ENCODE measurements at places on chromosomes 2 and 18.

DNA sequence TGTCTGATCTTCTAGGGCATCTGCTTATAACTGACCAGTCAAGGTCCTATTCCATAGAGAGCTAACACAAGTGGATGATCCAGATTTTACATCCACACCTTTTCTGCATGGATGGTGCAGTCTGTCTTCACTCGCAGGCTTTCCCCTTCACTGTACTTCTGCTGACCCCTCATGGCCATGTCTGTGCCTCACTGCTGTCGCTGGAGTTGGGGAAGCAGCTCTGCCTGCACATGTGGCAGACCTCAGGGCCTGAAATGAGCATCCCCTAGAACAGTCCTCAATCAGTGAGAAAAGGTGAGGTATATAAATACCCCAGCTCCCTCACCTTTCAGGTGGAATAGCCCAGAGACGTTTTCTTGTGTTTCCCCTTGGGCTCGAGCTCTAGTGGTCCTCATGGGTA lies 233.8 kb downstream of the ANKRD36B start:
- DNase-seq, result no peak

- DNase-seq, result no peak
These were observed 2.9 kb downstream of the SPTBN1 start for GRCh38 chr2:54459037-54459441.

- no peak for DNase-seq
These were observed 153.4 kb downstream of the GPD2 start for GRCh38 chr2:156589381-156590079.

DNA sequence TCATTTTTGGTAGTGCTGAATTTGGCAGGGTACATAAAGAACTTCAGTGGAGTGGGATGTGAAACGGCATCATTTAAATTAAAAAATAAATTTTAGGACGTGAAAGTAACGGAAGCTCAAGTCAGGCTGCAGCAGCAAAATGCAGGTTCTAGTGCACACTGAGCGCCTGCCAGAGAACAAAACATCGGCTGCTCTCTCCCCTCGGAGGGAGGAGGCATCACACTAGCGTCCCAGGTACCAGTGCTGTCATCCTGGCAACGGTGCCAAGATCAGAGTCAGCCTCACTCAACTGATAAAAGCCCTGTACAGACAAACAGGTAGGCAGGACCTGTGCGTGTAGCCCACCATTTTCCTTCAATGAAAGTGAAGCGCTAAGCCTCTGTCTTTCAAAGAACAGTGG lies 261.5 kb downstream of the PTGR3 start:
- DNase-seq, result no peak

DNA sequence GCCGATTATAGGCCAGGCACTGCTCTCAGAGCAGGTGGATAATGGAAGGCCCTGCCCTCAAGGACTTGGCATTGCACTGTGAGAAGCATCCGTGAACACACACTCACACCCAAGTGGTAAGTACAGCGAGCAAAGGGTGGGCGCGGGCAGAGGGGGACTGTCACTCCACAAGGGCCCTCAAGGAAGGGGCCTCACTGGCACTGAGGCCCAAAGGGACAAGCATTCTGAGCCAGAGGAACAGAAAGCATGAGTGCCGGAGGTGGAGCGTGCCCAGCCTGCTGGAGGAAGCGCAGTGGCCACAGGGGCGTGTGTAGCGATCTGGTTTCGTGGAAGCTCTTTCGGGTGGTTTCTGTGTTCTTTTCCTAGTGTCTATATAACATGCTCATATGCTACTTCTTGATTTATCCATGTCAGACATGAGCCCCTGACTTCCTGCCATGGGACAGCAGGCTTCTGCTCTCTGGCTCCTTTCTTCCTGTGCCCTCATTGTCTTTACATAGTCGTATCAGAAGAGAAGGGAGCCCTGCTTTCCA lies 132.7 kb upstream of the ASB18 start:
- no peak for DNase-seq

GRCh38 chr18:54149078-54149697 lies 75.3 kb downstream of the MBD2 start:
- DNase-seq, result no peak

DNA sequence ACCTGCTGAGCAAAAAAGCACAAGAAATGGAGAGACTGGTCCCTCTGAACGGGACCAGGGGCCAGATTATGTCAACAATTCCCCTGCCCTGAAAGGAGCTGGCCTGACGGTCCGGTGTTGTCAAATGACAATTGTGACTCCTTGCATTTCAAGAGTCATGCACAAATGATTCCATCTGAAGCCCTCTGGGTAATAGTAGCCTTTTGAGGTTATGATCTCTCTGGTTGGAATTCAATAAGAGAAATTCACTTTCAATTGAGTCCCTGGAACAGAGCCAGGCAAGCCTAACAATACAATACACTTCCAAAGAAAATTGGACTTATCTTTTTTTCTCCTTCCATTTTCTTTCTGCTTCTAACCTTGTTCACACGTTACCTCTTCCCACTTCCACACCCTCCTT lies 116.9 kb downstream of the C1D start:
- DNase-seq, result no peak

DNA sequence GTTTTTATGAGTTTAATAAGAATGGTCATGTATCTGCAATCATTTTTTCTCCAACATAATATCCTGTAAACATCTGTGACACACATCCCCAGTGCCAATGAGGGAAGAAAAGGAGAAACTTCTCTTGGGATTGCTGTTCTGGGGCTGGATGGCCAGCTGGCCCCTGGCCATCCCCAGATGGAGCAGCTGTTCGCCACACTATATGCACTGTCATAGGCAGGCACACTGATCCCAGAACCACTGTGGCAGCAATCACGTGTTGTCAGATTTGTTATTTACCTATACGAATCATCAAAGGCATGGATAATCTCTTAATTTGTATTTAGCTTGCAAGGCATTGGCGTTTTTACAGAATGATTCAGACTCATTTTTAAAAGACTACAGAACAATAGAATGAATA lies 167.6 kb upstream of the ACAA2 start:
- DNase-seq, result no peak

GRCh38 chr2:195168369-195168768 lies 488.7 kb upstream of the SLC39A10 start:
- DNase-seq, result no peak

DNA sequence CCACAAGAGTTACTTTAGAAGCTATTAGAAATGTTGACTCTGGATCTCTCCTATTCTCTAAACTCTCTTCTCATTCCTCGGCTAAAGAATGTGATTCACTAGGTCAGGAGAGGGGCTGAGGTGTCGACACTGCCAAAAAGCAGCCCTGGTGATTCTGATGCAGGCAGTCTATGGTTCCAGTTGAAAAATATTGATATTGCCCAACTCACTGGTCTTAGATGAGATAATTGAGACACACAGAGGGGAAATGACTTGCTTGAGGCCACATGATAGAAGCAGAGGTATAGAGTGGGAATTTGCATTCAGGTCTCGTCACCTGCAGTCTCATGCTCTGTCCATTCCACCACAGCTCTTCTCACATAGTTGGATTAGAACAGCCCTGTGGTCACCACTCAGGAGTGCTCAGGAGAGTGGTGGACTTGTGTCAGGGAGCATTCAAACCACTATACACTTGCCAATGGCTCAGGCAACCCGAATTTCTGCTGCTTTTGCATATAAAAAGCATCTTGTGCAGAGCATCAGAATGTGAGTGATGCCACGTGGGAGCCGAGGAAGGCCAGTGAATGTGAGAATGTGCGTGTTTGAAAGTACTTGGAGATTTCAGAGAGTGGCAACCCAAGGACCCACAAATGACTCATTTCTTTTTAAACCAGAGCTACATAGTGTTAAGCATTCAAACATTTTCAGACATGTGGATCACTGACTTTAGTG lies 65.1 kb upstream of the CTLA4 start:
- no peak for DNase-seq

GRCh38 chr2:120761164-120761861 lies 25.6 kb downstream of the GLI2 start:
- no peak for DNase-seq

DNA sequence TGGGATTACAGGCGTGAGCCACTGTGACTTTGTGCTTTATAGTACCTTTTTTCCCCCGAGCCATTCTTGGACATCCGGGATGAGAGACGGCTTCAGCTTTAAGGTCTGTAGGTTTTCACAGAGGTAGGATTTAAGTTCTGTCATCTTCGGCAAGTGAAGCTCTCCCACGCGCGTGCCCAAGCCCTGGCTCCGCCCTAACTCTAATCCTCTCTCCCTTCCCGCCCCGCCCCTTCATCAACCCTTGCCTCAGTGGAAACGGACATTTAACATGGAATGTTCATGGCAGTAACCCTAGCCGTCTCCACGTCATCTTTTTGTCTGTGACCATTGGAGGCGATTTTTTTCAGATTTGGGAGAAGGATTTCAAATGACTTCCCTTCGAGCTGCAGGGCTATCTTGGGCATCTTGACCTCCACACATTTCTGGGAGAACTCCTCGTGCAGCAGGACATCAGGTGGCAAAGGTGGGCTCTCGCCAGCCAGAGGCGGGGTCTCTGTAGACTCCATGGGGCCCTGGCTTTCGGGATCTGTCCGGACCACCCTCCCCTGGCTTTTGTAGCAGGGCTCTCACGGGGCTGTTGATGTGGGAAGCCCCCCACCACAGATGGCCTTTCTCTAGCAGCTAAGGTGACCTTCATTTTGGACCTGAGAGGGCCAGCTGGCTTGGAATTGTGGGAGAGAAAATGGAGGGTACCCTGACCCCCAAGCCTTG lies 6.8 kb downstream of the COLEC11 start:
- DNase-seq, result no peak

DNA sequence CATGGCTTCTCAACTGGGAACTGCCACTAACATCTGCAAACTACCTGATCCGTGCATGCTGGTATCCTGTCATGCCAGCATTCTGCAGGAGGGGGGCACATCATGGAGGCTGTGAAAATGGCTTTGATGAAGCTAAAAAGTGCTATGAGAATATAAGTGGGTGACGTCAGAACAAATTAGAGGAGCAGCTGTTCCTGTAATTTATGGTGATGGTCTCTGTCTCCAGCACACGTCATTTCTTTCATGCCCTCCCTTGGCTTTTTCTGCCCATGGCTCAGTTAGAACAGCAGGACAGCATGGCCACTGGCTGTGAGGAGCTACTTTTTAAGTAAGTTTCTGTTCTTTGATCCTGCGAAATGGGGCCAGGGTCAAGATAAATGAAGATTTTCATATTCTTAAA lies 466.3 kb downstream of the THSD7B start:
- DNase-seq, result no peak

DNA sequence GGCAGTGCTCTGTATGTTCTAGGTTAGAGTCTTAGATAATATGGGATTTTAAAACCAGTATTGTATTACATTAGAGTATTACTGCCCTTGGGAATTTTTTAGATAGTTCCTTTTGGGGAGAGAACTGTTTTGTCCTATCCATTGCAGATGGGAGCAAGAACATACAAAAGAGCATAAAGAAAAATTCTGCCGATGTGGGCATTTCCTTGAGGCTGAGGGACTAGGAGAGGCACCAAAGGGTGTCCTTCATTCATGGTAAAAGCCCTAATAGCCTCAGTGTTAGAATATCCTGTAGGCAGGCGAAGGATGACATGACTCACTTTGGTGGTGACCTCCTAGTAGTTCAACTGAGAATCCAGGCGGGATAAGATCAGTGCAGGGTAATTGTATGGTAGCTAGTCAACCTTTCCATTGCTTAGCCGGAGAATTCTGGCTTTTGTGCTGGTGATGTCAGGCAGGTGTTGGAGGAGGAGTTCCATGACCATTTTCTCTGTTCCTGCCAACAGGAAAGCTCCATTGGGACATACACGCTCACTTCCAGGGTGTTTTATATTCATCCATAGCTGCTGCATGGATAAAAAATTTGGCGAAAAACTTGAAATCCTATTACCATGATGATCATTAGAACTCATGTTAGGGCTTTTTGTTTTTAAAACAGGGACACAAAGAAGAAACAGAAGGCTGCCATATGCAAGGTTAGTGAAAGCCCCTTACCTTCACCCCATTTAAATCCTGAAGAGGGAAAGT lies 28.1 kb downstream of the EPAS1 start:
- no peak for DNase-seq

DNA sequence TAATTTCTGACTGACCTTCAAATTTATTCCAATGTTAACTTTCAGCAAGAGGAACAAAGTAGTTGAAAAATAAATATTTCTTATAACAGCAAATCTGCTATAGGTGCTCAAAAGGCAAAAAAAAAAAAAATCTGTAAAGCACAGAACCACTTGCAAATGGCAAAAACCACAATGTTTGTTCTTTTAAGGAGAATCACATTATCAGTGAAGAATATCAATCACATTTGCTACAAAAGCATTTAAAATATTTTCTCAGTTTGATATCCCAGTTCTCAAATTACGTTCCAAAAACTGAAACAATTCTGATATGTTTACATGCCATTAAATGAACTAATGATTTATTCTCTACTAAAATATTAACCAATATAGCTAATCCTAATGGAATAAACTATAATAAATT lies 163.3 kb downstream of the METTL4 start:
- DNase-seq, result no peak

- no peak for DNase-seq
These were observed 21.5 kb upstream of the REEP1 start for GRCh38 chr2:86358957-86359356.

GRCh38 chr2:29561181-29561580 lies 360.2 kb downstream of the ALK start:
- no peak for DNase-seq

DNA sequence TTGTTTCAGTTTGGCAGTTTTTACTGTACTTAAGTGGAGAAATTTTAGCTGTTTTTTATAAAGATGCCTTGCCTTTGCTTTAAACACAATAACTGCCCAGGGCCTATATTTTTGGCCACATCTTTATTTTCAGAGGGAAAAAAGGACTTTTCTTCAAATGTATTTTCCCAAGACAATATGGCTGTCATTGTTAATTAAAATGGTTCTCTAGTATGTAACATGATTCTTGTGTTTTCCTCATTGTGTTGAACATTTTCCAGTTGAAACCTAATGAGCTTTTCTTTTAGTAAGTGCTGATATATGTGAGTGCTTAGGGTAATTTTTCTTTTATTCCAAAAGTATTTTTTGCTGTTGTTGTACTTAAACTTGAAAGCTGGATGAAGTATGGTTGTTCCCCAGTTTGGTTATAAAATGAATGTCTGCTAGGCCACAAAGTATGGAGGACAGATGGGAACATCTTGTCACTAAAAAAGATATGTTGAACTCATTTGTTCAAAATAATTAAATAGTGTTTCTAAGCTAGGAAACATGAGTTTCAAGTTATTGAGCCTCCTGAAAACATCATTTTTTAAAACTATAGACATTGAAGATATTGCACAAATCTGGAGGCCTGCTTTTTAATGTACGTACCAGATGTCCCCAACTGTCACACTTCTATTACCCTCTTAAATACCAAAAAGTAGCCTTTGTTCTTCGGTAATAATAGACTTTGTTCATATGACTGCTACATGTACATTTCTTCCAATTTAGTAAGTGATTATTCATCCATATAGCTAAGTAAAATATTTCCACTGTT lies 147.5 kb upstream of the DAPL1 start:
- DNase-seq, result no peak

- DNase-seq, result no peak
These were observed 32.7 kb downstream of the AGFG1 start for GRCh38 chr2:227504700-227505099.

- DNase-seq, result no peak
These were observed 916.6 kb downstream of the SLC4A3 start for GRCh38 chr2:220544049-220544448.

- DNase-seq, result no peak
These were observed 153.6 kb downstream of the MTCL1 start for GRCh38 chr18:8858888-8859511.

- no peak for DNase-seq
These were observed 580.5 kb upstream of the NRXN1 start for GRCh38 chr2:51612387-51612786.
